T follicular helper cell (primary cell): ENCODE measurements at places on chromosomes 3 and 15.

- DNase-seq: no peak
Observed at GRCh38 chr15:98009971-98010370, 49.5 kb downstream of the ARRDC4 start.

DNA sequence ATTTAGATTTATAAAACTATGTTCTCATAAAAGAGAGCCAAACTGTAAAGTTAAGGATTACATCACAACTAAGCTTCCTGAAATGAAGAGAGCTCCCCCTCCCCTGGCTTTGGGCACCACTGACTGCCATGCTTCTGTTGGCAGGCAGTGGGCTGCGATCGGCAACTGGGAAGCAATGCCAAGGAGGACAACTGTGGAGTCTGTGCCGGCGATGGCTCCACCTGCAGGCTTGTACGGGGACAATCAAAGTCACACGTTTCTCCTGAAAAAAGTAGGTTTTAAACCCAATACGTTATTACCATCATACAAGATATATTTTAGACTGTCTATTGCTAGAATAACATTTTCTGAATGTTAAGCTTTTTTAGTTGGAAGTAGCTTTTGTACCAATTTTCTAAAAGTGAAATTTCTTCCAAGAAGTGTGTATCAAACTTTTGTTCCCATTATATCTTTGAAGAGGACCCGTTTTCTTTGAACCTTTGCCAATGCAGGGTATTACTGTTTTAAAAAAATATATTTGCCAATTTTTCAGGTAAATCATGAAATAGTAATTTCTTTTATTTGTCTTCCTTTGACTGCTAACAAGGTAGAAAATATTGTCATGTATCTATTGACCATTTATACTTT, 184.1 kb downstream of the ADAMTSL3 start:
- no peak for DNase-seq

GRCh38 chr3:185316740-185317412, 46.1 kb upstream of the MAP3K13 start:
- DNase-seq: no peak

GRCh38 chr3:175242243-175242642, 383.1 kb downstream of the NAALADL2 start:
- no peak for DNase-seq

DNA sequence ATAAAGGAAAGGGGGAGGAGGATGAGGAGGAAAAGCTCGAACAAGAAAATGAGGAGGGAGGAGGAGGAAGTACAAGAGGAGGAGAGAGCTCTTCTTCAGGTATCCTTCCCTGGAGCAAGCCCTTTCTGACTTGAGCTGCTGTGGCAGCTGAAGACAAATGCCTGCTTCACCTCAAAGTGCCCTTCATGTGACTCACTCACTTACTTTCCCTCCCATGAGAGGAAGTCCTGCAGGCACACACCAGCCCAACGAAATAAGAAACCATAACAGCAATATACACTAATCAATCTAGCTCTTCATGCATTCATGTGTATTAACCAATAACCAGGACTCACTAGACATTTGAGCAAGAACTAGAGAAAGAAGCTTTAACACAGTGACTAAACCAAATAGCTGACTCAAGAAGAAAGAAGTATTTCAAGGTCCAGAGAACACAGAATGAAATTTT, 251.9 kb downstream of the IGSF11 start:
- DNase-seq: no peak

GRCh38 chr3:5013021-5013906, 34.0 kb downstream of the BHLHE40 start:
- no peak for DNase-seq

DNA sequence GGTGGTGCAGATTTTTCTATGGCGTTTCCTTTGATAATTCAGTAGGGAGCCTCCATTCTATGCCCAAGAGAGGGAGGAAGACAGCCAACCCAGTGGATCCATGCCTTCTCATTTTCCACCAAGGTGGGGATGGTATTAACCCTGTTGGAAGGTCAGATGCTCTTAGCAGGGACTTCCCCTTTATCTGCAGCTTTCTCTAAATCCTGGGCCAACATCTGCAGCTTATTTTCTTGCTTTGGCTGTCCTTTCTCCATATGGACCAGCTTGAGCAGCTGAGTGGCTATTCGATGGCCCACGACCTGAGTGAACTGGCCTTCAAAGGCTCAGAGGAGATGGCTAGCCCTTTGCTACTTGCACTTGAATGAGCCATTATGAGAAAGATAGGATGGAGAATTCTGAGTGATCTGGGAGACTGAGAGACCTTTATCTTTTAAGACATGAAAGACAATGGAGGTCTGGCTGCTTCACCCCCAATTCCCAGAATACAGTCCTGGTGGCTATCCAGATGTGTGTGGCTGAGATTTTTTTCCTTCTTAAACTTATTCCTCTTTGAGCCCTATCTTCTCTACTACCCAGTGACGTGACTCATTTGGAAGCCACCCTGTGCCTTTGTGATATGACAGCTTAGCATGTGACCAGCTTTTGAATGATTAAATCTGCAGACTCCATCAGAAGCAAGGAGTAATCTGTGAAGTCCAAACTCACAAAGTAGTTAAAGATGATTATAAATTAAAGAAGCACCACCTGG, 39.6 kb upstream of the TRAK1 start:
- no peak for DNase-seq

DNA sequence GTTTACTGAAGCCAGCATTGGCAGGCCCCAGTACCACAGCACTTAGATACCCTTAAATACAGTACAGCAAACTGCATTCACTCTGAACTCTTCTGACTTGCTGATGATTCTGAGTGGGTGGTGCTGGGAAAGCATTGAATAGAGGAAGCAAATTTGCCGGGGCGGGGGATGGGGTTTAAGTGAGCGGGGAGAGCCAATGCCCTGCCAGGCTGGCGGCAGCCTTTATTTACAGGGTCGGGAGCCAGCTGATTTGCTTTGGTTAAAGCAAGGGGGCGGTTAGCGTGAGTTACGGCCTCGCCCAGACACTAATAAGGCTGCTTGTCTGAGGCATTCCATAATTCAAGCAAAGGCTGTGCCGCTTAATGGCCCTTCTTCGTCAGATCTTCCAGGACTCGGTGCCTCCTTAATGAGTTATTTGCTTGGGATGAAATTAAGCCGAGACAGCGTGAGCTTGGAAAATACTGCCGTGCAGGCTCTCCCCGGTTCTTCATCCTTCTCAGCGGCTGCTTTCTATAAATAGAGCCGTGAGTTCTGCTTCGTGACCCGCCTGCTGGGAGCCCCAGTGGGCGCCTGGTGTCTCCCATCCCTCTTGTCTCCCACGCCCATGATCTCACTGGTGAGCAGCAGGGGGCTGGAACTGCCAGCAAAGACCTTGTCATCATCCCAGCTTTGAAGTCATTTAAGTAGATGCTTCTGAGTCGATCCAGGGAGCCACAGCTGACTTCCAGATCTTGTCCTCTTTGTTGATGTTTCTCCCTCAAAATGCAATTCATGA, 25.8 kb downstream of the SPSB4 start:
- DNase-seq: no peak

DNA sequence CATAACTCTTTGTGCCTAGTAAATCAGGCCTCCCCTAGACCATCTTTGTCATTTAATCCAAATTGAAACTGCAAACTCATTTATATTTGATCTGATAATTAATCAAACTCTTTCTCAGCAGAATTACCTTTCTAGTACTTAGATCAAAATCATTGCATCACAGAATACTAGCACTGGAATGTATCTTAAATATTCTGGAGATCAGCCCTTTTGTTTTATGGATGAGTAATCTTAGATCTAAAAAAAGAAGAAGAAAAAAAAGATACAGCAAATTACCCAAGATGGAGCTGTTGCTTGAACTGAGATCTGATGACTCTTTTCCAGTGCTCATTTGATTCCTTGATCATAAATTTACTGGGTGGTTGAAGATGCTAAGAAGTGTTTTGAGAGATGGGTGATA, 47.9 kb downstream of the NAALADL2 start:
- no peak for DNase-seq

DNA sequence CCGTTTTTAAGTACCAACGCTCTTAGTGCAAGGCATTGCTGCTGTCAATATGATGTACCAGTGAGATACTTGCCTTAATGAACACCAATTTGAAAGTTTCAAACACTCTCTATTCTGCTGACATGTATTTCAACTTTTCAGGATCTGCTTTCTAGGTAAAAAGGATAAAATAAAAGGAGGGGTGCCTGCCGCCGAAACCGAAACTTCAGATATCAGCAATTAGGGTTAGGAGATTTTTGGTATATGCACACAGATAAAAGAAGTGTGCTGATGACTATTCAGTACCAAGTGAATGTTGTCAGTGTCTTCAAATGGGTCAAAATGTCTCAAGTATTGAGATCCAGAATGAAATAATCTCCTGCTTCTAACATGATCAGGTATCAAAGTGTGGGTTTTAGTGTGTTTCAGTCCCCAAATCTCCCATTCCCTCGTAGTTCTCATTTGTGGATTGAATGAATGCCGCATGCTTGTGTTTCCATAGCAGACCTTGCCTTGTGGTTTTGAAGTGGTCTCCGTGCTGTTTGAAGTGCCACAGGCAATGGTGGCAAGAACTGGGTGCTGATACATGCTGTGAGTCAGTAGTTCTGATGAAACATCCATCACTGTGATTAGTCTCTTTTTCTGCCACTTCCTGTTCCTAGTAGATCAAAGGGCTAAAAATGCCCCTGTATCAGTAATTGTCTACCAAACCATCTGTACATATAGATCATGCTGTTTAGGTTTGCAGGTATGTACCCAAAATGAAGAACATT, 22.5 kb downstream of the CHST14 start:
- DNase-seq: no peak

DNA sequence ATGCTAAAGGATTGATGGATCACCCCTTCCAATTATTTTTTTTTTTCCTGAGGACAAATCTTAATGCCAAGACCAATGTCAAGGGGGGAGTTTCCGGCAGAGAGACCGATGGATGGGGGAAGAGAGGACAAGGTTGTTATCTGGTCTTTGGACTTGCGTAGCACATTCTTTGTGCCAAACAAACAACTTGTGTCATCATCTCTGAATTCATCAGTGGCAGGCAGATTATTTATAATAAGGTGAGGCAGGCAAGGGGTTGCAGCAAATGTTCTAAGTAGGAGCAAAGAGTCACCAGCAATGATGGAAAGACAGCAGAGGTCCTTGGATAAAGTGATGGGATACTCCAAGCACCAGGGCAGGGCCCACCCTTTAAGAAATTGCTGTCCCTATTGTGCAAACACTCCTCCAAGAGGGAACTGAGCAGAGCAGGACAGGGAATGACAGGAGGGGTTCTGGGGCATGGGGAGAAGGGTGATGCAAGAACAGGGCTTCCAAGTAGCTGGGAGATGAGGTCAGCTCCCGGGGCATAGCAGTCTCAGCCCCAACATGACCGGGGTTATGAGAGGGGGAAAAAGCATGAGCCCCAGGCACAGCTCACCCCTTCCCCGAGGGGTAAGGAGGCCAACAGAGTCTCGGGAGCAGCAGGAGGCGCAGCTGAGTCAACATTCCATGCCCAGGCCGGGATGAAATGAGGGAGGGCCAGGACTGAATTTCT, 57.4 kb downstream of the ANXA2 start:
- no peak for DNase-seq

DNA sequence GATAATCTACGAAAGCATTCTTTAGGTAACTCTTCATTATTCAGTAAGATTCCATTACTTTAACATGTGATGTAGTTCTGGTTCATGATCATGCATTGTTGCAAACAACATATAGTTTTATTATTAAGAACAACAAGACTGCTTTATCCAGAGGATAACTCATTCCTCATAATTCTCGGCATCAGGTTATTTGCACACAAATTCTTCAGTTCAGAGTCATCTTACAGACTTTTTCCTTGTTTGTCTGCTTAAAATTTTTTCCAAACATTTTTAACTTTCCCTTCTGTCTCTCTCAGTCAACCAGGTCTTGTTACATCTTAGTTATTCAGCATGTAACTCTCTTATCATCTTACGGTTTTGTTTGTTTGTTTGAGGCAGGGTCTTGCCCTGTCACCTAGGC, 60.1 kb downstream of the VGLL3 start:
- DNase-seq: no peak

DNA sequence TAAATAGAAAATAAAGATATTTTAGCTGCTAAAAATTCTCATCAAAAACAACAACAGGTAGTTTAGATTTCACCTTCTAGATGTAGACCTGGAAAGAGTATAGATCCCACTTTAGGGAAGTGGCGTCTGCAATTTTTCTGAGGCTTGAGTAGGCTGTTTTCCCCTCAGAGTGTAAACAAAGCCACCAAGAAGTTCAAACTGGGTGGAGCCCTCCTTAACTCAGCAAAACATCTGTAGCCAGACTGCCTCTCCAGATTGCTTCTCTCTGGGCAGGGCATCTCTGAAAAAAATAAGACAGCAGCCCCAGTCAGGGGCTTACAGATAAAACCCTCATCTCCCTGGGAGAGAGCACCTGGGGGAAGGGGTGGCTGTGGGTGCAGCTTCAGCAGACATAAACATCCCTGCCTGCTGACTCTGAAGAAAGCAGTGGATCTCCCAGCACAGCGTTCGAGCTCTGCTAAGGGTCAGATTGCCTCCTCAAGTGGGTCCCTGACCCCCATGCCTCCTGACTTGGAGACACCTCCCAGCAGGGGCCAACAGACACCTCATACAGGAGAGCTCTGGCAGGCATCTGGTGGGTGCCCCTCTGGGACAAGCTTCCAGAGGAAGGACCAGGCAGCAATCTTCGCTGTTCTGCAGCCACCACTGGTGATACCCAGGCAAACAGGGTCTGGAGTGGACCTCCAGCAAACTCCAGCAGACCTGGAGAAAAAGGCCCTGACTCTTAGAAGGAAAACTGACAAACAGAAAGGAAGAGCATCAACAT, 259.6 kb downstream of the STXBP5L start:
- no peak for DNase-seq

GRCh38 chr15:100926258-100926657, 7.1 kb downstream of the LRRK1 start:
- DNase-seq: no peak

GRCh38 chr3:99760629-99761028, 57.0 kb upstream of the CMSS1 start:
- DNase-seq: no peak

DNA sequence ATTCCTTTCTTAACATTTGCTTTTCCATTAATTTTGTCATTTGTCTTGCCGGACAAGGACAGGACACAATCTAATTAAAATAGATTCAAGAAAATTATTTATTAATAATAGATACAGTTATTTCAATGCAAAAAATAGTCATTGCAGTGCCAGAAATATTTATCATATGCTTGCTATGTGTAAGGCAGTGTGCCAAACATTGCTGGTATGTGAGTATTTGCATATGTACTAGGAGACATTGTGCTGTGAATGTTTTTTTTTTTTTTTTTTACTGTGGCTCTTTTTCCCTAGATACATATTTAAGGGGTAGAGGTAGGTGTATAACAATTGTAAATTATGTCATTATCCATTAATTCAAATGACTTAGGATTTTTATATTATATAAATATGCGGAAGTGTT, 23.3 kb downstream of the SPRED1 start:
- DNase-seq: no peak

- no peak for DNase-seq
Observed at GRCh38 chr3:11903047-11903446, 56.4 kb upstream of the TAMM41 start.
